Caudate nucleus (tissue), 63 donors: ENCODE measurements at places on chromosomes 6 and 20.

DNA sequence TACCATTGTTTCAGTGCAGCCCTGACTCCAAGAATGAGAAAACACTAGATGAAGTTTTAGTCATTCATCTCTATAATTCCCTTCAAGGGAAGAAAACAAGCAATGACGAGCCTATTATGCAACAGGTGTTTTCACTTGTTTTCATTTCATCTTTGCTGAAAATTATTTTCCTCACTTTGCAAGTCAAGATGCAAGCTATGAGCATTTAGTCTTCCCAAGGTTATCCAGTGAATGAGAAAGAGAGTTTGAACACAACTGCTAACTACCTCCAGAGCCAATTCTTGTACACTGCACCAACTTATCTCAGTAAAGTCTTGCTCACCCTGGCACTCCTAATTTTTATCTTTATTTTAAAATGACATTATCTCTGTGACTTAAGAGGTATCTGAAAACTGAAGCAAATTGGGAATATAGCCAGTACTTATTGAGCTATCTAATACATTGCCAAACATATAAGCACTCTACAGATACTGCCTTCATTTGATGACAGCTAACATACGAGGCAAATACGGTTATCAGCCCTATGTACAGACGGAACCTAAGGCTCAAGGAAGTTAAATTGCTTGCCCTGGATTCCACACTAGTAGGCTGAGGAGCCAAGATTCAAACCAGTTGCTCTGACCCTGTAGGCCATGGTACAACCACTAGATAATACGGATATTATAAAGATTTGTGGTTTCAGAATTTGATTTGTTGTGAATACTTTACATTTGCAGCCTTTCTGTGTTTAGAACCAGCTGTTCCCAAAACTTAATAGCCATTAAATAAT is 36.8 kb downstream of the MOXD1 start:
- DNase-seq = no peak

DNA sequence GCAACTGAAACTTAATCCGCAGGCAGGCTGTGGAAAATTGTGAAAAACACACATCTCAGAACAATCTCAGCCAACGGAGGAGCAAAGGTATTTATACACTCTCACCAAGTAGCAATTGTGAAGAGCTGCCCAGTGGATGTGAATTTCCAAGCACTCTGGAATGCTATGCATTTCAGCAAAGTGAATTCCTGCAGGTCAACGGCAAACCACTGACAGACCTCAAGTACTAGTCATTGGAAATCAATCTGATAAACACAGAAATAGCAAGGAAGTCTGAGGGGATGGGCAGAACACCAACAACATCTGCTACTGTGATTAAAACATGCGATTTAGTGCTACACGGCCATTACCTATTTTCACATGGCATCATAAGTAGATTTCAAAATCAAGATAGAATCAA is 429.1 kb downstream of the HTR1B start:
- DNase-seq = no peak

- no peak for DNase-seq
Observed at GRCh38 chr20:5369629-5370028, 52.9 kb upstream of the PROKR2 start.

DNA sequence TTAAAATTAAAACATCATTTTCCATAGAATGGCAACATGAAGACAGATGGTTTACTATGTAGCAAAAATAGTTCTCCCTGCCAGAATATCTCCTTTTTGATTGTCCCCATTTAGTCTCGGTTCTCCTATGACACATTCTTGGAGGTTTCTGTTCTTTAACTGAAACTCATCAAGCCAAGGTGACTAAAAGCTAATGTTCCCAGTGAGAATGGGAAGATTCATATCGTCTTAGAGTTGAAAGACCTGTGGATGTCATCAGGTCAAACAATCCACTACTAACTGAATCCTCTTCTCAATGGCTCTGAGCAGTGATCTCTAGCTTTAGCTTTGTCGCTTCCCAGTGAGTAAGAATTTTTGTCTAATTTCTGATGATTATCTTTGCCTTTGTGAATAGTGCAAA is 1.3 kb upstream of the DOK5 start:
- DNase-seq = no peak

DNA sequence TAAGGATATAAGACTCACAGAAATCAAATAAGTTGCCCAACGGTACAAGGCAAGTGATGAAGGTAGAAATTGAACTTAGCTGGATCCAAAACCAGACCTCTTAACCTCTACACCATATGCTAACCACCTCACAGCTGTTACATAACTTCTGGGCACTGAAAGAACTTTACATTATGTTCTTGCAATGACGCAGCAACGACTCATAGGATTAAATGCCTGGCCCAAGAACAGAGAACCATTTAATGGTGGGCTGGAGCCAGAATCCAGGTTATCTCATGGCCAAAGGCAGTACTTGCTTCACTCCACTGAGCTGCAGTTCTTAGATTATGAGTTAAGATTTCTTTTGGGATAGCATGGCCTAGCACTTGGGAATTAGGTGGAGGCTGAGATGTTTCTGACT is 4.4 kb downstream of the TRMT6 start:
- no peak for DNase-seq

GRCh38 chr6:152232501-152233151 is 404.5 kb downstream of the SYNE1 start:
- no peak for DNase-seq

DNA sequence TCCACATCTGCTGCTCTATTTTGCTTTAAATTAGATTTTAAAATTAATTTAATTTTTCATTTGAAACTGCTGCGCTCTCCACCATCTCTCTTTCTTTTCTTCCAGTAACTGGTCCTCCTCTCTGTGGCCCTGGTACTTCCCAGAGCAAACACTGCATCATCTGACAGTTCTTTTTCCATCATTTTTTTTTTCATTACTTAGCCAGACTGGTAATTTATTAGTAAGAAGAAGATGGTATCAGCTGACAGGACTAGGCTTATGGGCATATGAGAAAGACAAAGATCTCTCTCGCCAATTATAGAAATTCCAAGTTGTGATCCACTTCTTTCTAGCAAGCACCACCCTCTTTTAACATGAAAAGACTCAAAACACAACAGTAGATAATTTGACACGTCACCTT is 73.7 kb upstream of the FAM184A start:
- DNase-seq = no peak

DNA sequence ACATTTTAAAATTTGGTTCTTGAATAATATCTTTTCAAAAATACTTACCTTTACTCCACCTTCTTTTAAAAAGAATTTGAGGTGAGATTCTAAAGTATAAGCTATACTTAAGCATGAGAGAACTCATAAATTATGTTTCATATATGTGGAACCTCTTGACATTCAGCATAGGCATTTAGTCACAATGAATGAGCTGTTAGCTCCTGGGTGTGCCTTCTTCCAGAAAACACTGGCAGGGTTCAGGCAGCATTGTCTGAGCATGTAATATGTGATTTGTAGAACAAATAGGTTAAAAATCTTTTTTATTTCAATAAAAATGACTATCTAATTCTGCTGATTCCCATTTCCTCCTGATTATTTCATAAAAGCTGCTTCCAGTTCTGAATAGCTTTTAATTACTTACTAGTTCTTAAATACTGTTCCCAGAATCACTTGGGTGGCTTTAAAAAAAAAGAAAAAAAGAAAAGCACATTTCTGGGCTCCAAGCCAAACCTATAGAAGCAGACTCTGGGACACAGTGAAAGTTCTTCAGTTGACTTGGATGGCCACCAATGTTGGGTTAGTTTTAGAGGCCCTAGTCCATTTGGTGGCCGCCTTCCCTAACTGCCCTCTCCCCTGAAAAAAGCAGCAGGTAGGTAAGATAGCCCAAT is 20.2 kb downstream of the RNF8 start:
- no peak for DNase-seq

GRCh38 chr6:158347335-158347734 is 35.1 kb downstream of the TULP4 start:
- no peak for DNase-seq

- no peak for DNase-seq
Observed at GRCh38 chr20:39986173-39986904, 702.7 kb downstream of the MAFB start.

DNA sequence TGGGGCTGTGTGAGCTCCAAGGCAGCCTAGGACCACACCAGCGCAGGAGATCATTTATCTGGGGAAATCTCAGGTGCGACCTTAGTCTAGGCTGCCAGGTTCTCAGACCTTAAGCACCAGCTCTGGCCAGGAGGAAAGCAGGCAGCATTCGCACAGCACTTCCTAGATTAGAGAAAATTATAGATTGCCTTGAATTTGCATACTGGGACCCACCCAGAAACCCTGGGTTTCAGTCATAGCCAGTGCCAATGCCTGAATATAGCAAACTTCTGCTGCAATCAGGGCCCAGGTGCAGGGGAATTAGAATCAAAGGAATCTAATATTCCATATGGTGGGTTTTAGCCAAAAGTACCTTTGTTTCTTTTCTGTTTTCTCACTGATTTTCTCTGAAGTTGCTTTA is 204.3 kb upstream of the CST7 start:
- no peak for DNase-seq

DNA sequence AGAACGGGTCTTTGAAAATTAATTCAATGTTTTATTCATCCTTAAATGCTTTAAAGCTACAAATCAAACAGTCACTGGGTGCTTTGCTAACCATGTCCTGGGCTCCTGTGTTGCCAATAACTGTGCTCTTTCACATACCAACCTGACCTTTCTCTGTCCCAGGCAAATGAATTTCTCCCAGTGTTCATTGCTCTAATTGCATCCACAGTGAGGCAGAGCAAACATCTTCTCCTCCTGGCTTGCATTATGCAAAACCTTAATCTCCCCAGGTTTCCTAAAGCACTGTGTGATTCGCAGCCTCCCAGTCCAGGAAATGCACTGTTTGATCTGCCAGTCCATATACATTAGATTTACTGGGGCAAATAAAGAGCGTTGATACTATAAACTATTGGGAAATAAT is 219.0 kb downstream of the PREX1 start:
- DNase-seq = no peak

GRCh38 chr6:146277142-146277541 is 248.3 kb downstream of the GRM1 start:
- DNase-seq = no peak

DNA sequence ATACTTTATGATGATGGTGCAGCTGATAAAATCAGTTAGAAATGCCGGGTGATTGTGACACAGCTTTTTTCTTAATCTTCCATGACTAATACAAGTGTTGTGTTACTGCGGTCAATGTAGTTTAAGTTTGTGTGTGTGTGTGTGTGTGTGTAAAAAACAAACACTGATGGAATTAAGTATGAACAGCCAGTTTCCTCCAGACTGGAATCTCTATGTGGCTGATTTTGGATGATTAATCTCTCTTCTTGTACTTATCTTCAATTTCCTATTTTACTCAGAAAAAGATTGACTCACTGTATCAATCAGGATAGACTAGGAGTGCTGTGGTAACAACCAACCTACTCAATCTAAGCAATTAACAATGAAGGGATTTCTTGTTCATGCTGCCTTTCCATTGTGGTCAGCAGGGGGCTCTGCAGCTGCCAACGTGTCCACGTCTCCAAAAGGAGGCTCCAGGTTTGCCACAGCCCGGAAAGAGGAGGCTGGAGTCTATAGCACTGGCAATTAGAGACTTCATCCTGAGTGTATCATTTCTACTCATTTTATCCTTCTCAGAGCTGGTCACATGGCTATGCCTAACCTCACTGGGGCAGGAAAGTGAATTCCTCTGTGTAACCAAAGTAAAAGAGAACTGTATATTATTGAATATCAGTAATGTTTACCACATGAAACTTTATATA is 107.7 kb downstream of the CD109 start:
- DNase-seq = no peak

DNA sequence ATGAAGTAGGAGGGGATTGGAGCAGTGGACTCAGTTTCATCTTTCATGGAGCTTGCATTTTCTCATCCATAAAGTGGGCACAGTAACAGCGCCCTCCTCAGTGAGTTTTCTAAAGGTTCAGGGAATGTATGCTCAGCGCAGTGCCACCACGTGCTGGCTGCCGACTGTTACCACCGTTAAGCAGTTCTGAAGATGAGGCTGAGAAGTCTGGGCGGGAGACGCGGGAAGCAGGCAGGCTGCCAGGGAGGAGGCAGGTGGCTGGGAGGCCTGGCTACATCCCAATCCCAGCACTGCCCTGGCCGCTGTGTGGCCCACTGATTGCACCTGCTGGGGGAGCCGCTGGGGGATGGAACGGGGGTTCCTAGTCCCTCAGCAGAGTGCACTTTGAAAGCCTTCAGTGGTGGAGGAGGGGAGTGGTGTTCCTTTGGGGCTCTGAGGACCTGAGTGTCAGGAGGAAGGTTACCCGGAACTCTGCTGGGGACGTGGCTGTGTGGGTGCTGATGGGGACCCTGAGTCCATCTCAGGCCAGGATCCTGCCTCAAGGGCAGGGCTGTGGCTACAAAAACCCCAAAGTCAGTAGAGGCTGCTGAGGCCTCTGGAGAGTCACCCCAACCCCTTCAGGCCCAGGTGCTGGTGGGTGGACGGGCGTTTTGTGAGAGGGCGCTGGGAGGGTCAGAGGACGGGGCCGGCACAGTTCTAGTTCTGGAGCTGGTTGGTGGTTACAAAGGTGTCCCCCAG is 28.0 kb upstream of the PHACTR3 start:
- no peak for DNase-seq

DNA sequence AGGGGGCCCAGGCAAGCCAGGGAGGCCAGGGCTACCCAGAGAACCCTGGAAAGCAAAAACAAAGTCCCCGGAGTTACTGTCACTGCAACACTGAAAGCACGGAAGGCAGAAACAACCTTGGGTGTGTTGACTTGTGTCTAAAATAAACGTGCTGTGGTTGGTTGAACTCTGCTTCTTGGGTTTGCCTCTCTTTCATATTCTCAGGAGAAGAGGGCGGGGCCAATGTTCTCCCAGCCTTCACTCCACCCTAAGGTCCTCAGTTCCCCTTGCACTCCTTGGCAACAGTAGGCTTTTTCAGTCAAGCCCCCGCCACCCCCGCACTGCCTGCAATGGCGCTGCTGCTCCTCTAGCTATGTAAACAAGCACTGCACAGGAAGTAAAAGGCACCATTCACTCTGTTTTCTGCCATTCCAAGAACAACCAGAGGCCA is 60.9 kb downstream of the COL9A1 start:
- DNase-seq = no peak

GRCh38 chr6:67544851-67545452 is 1090.1 kb upstream of the ADGRB3 start:
- no peak for DNase-seq

GRCh38 chr20:54657268-54657826 is 182.0 kb downstream of the DOK5 start:
- no peak for DNase-seq

DNA sequence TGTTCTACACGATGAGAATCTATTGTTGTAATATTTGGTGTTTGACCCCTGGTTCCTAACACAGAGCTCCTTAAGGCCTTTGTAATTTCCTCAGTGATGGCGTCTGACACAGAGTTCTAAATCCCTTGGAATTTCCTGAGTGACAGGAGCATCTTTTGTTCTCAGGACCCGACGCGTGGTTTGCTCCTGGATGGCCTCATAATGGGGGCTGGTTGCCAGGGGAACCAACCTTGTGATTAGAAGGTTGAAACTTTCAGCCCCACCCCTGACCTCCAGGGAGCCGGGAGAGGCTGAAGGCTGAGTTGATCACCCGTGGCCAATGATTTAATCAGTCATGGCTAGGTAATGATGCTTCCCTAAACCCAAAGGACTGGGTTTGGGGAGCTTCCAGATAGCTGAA is 20.5 kb upstream of the ZNF133 start:
- no peak for DNase-seq
